ENCODE measurements at places on chromosomes 5 and 9.

- no peak for DNase-seq
Observed at GRCh38 chr5:126615286-126615685, 14.5 kb downstream of the PHAX start.

DNA sequence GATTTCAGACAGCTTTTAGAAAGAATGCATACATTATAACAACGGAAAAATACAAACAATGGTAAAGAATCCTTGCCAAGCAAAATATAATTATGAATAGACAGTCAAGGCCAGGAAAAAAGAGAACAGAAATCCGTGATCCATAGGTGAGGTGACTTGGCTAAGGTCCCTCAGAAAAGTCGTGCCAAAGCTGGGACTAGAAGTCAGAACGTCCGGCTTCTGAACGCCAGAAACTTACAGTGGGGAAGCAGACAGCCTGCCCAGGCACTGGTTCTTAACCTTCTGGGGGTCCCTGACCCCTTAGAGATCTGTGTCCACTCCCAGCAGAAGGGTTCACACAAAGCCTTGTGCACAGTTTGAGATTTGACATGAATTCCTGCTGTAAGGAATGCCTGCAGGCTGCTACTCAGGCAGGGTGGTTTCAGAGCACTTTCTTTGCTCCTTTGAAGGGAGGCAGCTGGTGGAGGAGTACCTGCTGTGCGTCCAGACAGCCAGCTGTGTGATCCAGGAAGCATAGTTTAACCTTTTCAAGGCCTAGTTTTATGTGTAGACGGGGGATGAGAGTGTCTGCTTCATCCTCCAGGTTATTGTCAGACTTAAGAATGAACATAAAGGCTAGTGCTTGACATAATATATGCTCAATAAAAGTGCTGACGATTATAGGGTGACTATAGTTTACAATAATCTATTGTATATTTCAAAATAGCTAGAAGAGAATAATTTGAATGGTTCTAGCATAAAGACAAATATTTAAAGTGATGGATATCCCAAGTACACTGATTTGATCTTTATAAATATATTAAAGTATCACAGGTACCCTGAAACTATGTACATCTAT, 852 bp downstream of the ARHGEF37 start:
- DNase-seq: no peak

DNA sequence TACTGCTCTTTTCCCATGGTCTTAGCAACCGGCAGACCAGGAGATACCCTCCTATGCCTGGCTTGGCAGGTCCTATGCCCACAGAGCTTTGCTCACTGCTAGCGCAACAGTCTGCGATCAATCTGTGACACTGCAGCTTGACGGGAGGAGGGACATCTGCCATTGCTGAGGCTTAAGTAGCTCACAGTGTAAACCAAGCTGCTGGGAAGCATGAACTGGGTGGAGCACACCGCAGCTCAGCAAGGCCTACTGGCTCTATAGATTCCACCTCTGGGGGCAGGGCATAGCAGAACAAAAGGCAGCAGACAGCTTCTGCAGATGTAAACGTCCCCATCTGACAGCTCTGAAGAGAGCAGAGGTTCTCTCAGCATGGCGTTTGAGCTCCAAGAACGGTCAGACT, 40.4 kb downstream of the MCTP1 start:
- no peak for DNase-seq

DNA sequence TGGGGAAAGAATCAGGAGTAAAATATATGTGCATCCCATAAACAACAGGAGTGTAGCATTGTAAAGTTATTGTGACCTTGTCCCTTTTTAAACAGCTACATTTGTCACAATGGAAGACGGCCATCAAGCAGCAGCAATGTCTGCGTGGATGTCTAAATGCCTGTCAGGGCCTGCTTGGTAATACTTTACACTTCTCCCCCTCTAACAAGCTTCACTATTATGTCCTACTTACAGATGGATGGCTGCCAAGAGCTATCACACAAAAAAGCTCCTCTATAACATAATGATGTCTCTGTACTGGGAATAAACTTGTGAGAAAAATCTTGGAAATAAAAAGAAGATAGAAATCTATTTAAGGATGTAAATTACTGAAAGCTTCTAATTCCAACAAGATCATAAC, 213.0 kb downstream of the FBXL17 start:
- no peak for DNase-seq

GRCh38 chr5:113276001-113276400, 158.8 kb downstream of the TSSK1B start:
- DNase-seq: no peak

GRCh38 chr5:31931874-31932273, 242.2 kb downstream of the GOLPH3 start:
- no peak for DNase-seq

DNA sequence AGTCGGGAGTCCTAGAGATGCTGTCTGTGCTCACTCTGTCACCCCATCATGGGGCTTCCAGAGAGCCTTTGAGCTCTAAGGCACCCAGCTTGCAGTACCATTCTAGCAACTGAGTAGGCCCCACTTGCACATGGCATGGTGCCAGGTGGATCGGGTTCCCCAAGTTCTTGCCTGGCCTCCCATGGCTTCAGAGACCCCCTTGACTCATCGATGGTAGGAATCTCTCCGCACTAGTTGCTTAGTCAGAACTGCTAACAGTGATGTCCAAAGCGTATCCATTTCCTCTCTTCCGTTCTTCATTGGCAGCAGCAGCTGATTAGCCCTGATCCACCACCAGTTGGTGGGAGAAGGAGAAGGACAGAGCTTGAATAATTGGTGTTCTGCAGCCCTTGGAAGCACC, 70.3 kb upstream of the RARS1 start:
- DNase-seq: no peak

DNA sequence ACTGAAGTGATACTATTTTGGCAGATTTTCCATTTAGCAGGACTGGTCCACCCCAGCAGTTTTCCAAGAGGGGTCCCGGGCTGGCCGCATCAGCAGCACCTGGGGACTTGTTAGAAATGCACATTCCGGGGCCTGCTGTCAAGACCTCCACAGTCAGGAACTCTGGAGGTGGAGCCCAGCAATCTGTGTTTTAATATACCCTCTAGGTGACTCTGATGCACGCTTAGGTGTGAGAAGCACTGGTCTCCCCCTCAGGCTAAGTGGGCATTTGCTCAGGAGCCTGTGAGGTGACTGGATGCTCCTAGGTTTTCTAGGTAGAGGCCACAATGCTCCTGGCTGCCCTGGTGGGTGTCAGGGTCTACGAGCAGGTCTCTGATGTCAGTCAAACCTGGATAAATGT, 81.7 kb downstream of the DCP2 start:
- DNase-seq: no peak

DNA sequence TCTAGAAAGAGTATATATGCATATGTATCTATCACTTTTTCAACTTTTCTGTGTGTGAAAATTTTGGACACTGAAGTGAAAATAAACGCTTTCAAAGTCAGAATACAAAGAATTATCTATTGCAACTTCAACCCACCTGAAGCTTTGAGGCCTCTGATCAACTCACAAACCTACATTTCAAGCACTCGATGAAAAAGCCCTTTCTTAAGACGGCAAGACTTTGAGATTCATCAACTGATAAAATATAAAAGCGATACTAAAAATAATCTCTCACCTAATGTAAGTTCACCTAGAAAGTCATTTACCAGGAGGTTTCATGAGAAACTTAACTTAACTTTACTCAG, 1.2 kb downstream of the GOLPH3 start:
- DNase-seq: no peak

- no peak for DNase-seq
Observed at GRCh38 chr5:142982821-142983200, 212.6 kb downstream of the ARHGAP26 start.

DNA sequence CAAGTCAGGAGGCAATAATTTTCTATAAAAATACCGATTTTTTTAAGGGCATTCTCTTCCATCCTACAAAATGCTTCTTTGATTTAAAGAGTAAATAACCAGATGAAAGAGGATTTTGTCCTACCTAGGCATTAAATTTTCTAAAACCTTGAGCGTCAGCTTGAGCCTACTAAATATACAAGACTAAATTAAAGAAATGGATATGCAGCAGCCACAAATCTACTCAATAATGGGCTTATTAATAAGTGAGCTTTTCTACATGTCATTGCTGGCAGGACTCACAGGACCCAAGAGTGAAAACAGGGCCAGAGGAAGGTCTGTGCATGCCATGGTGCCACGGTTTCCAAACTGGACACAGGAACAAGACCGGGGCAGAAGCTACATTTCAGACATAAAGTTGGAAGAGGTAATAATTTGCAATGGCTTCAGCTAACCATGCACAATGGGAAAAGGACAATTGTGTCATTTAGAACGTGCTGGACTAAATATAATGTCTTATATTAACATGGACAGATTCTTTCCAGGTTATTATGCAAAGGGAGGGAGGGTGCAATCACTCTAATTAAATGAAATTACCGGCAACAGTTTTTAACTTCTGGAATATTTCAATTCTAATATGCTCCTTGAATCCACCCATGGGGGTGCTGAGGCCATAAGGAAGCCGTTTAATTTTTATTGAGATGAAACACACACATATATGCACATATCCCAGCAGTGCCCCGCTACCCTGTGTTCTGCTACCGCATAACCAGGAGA, 5.2 kb downstream of the WHRN start:
- no peak for DNase-seq

- DNase-seq: no peak
Observed at GRCh38 chr9:126503333-126504085, 110.2 kb upstream of the LMX1B start.

DNA sequence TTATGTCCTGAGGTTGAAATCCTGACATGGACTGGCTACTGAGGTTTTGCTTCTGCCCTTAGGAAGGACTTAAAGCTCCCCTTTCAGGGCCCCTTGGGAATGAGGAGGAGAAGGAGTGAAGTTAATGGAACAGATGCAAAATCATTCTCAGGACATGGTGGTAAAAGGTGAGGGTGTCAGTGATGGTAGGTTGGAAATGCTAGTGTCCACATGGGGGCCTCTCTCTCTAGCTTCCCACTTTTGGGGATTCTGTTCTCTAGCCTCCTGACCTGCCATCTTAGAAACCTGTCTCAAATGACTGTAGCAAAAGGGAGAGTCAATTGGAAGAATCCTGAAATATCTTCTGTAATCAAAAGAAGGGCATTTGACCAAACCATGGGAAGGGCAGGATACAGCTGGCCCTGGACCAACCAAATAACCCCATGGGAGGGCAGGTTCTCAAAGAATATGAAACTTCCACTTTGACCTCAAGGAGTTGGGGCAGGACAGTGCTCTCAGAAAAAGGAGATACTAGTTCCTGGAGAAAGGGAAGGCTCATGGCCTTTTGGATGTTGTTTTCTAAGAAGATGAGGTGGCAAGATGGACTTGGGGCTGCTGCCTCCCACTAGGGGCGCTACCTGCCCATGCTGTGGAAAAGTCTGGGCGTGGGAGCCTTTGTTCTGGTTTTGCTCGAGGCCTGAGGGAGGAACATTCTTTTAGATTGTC, 21.2 kb upstream of the MLANA start:
- DNase-seq: no peak

- DNase-seq: no peak
Observed at GRCh38 chr5:36734422-36734821, 128.0 kb downstream of the SLC1A3 start.

GRCh38 chr5:107526270-107526937, 144.3 kb downstream of the EFNA5 start:
- DNase-seq: no peak

DNA sequence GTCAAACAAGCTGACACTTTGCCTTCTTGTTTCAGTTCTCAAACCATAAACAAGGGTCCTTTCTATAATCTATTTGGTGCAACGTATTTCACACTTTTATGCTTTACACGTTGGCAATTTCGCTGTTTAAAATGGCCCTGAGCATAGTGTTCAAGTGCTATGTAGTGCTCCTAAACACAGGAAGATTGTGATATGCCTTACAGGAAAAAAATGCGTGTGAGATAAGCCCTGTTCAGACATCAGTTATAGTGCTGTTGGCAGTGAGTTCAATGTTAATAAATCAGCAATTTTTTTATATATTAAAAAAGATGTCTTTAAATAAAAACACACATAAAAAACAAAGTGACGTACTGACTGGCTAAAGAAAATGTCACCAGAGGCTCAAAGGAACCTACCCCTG, 23.9 kb downstream of the CLINT1 start:
- DNase-seq: no peak

GRCh38 chr9:120391691-120392090, 188.3 kb downstream of the CDK5RAP2 start:
- DNase-seq: no peak

GRCh38 chr5:172768573-172769341, 2.2 kb downstream of the DUSP1 start:
- no peak for DNase-seq

GRCh38 chr9:87581513-87581912, 83.8 kb downstream of the DAPK1 start:
- DNase-seq: peak; percentile 34

GRCh38 chr5:142435410-142436115, 110.7 kb upstream of the SPRY4 start:
- DNase-seq: no peak

GRCh38 chr9:37061768-37062167, 27.7 kb upstream of the PAX5 start:
- no peak for DNase-seq

DNA sequence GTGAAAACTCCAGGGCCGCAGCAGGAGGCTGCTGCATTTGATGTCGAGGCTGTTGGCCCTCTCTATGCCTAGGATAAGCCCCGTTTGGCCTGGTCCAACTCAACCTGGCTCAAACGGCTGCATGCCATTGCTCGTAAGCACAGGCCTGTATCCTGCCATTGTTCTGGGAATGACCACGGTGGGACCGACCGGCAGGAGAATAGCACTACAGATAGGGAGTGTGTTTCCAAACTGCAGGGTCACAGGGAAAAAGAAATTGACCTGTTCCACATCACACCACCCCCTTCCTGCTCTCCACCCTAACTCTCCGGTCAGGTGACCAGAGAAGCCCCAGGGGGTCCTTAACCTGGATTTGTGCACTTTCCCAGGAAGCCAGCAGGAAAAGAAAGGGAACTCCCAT, 278.7 kb upstream of the KLF4 start:
- no peak for DNase-seq

DNA sequence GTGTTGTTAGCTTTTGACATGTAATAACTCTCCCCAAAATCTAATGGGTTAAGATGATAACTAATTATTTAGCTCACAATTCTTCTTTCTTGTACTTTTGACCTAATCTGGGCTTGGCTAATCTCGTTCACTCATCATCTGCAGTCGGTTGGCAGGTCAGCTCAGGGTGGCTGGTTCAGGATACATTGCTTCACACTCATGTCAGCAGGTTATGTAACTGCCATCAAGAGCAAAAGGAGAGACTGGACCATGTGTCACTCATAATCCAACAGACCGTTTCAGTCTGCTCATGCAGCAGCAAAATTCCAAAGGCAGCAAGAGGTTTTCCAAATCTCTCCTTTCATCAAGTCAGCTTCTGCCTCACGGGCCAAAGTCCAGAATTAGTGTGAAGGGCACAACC, 998.4 kb upstream of the CTNND2 start:
- no peak for DNase-seq

GRCh38 chr9:137035507-137035834, 3.6 kb upstream of the FUT7 start:
- no peak for DNase-seq

- no peak for DNase-seq
Observed at GRCh38 chr5:83492331-83492730, 20.8 kb downstream of the VCAN start.

GRCh38 chr5:135332519-135333150, 66.4 kb downstream of the MACROH2A1 start:
- peak; percentile 33 for DNase-seq

Measured in glomerular endothelial cell (primary cell).